ENCODE measurements at places on chromosomes 13 and 19. TPM values are rescaled to one million over a fixed set of nuclear protein-coding genes. Genes with fewer than 3 reads are reported as not detected.

The FFAR2 gene
- total RNA-seq = 0.55 TPM

The OSCAR gene
- 1.9 TPM for total RNA-seq

The PALM gene
- 41.7 TPM for total RNA-seq

The ARID3A gene
- total RNA-seq = 4.8 TPM

The SCEL gene
- 375 TPM for total RNA-seq

The MCEMP1 gene
- total RNA-seq = not detected

The SHC2 gene
- total RNA-seq = 25.0 TPM

The ZNF569 gene
- 4.3 TPM for total RNA-seq

Data from lower leg skin (tissue), 4 donors.